ENCODE measurements at places on chromosomes 1 and 21.

GRCh38 chr1:208101661-208102431, 142.3 kb downstream of the PLXNA2 start:
- no peak for DNase-seq

GRCh38 chr1:78560811-78561210, 59.4 kb upstream of the IFI44L start:
- no peak for DNase-seq

- no peak for DNase-seq
Measured at GRCh38 chr1:175072099-175072951, 4.7 kb downstream of the TNN start.

DNA sequence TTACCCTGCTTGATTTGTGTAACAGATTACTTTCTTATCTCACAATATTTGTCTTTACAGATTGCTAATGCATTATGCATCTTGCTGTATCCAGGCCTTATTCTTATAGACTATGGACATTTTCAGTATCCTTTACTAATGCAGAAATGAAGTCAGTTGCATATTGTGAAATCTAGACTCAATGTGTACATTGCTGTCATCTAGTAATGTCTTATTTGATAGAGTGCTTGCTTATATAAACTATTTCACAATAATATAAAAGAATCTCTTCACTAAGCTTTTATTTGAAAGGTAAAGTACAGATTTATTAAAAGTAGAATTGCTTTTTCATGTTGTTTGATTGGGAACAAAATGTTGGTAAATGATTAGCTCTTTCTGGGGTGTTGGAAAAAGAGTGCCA, 39.6 kb downstream of the ALG6 start:
- DNase-seq = no peak

- DNase-seq = no peak
Measured at GRCh38 chr1:167522246-167522645, 3.9 kb upstream of the CD247 start.

DNA sequence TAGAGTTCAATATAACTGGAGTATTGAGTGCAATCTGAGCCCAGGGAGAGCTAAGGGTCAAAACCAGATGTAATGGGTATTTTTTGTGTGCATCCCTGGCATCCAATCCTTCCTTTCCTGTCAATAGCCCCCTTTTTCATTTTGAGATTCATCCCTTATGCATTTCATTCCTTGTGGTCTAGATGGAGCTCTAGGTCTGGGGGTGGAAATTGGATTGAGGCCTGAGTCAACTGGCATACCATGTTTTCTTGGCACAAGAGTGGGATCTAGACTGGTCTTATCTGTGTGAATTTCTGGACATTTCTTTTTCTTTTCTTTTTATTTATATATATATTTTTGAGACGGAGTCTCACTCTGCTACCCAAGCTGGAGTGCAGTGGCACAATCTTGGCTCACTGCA, 67.3 kb upstream of the RAB3GAP2 start:
- DNase-seq = no peak

DNA sequence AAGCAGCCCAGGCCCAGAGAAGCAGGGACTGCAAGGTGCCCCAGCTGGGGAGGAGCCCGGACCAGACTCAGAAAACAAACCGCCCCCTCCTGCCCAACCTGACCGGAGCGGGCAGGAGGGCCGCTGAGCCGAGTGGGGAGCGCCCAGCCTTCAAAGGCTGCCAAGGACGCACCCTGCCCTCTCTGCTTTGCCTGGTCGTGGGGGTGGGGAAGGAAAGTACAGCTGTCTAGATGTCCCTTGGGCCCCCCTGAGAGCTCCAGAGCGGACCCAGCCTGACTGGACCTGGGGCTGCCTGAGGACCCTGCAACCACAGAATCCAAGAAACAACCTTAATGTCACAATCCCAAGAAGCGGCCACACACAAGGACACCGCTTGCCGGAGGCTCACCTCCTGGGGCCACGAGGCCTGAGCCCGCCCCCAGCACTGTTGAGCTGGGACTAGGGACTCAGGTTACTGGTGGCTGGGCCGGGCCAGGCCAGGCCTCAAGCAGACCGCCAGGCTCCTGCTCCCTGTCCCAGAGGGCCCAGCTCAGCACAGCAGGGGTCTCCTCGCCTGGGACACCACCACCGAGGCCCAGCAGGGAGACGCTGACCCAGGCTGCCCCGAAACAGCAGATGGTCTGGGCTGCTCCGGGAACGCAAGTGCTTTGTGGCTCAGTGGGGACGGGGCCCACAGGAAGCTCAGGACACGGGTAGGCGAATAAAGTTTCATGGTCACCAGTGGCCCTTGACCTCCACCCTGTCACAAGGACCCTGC, 1.4 kb downstream of the DVL1 start:
- no peak for DNase-seq

GRCh38 chr1:227901239-227901905, 46.4 kb downstream of the WNT9A start:
- DNase-seq = no peak

GRCh38 chr21:42340187-42341050, 10.4 kb downstream of the TFF2 start:
- DNase-seq = no peak

DNA sequence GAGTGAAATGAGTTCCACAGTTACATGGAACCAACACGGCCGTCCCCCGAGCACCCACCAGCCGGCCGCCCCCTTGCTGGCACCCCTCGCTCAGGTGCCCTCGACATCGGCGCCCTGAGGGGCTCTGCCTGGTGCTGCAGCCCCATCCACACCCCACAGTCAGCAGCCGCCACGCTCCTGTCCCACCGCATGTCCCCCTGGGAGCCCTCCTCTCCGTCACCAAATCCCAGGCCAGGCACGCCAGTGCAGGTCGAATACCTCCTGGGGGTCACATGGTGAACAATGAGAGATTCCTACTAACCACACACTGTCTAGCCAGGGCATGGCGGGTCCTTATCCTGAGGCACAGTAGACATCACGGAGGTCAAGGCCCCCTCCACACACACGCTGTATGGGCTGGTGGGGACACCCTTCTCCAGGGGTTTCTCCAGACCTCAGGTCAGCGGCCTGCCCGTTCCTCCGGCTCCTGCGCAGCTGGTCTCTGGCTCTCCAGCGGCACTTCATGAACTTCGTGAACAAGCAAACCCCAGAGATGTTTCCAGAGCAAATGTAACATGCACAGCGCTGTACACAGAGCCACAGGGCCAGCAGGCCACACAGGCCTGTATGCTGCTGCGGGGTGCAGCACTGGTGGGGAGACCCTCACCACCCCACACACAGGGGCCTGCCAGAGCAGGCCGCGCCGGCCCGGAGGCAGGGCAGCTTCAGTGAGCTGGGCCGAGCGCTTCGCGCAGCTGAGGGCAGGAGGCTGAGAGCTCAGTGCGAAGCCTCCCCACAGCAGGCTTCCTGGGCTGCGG, 21.8 kb downstream of the POFUT2 start:
- DNase-seq = peak; percentile 8

GRCh38 chr1:161739865-161740566, 9.6 kb upstream of the DUSP12 start:
- DNase-seq = peak; percentile 25

GRCh38 chr21:37757606-37758376, 158.5 kb downstream of the KCNJ6 start:
- DNase-seq = no peak

DNA sequence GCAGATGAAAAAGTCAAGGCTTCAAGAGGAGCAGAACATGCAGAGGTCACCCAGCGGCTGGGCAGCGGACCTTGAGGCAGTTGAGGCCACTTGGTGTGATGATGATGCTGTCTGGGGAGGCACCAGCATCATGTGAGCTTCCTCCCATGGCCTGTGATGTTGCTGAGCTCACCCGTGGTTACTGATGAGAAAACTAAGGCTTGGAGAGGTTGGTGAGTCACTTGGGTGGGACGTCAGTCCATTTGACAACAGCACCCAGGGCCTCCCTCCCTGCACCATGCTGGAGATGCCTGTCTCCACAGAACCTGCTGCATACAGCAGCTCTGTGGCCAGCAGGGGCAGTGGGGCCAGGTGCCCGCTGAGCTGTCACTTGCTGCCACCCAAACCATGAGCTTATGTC, 146.8 kb downstream of the NPHP4 start:
- no peak for DNase-seq

GRCh38 chr1:54800041-54800898, 853 bp downstream of the TTC22 start:
- DNase-seq = no peak

GRCh38 chr21:32425628-32426027, 13.1 kb downstream of the EVA1C start:
- no peak for DNase-seq

GRCh38 chr1:246492611-246493245, 14.4 kb downstream of the SMYD3 start:
- DNase-seq = no peak

GRCh38 chr1:230049731-230050130, 17.3 kb upstream of the GALNT2 start:
- no peak for DNase-seq

GRCh38 chr1:47460456-47460855, 22.6 kb downstream of the FOXD2 start:
- DNase-seq = no peak

GRCh38 chr1:96409689-96410088, 311.9 kb upstream of the PTBP2 start:
- DNase-seq = no peak

DNA sequence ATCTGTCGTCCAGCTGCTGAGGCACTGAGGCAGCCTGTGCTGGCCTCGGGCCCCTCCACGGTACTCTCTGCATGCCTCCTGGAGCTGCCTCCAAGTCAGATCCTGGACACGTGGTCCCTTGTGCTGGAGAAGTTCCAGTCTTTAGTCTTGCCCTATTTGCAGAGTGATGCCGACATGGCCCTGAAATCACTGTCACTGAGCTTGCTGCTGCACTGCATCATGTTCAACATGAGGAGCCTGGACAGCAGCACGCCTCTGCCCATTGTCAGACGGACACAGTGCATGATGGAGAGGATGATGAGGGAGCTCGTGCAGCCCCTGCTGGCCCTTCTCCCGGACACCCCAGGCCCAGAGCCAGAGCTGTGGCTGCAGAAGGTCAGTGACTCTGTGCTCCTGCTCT, 10.0 kb downstream of the URB2 start:
- DNase-seq = no peak

DNA sequence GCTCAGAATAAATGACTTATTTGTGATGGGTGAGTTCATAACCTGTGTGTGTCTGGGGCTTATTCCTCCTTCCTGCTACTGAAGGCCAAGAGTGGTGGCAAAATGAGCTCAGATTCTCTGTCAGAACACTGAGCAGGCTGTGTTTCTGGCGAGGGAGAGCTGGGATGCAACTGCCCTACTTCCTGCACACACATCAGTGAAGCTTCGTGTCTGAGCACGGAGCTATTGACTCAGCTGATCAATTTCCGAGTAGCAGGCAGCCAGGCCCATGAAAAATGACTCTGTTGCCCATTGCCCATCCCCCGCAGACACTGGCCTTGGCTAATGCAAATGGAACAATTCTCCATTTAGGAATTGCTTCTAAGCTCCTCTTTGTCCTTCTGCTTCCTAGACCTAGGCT, 27.7 kb downstream of the TNR start:
- no peak for DNase-seq

- DNase-seq = peak; percentile 85
Measured at GRCh38 chr1:225881959-225882693, at the start of gene TMEM63A. Gene TMEM63A (minus strand): TSS chr1:225882380. CDS start chr1:225877580, 4,800 bp downstream.

GRCh38 chr1:44050261-44050660, 19.0 kb upstream of the SLC6A9 start:
- DNase-seq = no peak

DNA sequence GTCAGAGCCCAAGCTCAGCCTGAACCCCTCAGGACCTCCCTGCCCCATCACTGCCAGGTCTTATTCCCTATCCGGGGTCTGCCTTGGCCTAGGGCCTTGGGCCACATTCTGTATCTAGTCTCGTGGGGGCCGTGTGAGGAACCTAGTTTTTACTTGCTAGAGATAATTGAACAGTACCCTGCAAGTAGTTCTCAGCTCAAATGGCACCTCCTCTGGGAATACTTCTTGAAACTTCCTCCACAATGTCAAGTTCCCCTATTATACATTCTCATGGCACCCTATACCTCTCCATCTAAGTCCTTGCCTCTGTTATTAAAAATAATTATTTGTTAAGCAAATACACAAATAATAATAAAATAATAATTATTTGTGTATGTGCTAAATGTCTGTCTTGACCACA, 32.9 kb upstream of the CSF1 start:
- no peak for DNase-seq

- DNase-seq = no peak
Measured at GRCh38 chr21:28822486-28823335, 170.0 kb downstream of the LTN1 start.

DNA sequence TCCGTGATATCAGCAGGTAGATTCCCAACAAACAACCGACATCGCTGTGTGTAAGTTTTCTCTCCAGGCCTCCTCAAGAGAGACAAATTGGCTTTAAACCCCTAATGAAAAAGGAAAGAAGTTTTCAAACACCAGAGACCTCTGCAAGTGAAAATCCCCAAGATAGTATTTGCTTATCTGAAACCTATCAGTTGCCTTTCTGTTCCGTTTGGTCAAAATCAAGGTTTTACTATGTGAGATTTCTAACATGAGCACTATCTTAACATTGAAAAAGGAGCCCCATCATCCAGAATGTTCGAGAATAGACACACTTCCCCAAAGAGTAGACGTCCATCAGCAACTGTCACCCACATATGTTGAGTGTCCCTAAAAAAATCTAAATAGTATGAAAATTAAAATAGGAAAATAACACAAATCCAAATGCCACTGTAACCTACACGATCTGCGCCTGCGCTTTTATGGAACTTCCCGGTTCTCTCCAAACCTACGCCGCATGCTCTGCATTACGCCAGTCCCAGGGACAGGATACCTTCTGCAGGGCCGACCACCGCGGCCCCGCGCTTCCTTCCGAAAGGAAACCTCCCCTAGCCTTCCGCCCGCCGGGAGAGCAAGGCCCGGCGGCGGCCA, 1.4 kb downstream of the SFPQ start:
- no peak for DNase-seq

DNA sequence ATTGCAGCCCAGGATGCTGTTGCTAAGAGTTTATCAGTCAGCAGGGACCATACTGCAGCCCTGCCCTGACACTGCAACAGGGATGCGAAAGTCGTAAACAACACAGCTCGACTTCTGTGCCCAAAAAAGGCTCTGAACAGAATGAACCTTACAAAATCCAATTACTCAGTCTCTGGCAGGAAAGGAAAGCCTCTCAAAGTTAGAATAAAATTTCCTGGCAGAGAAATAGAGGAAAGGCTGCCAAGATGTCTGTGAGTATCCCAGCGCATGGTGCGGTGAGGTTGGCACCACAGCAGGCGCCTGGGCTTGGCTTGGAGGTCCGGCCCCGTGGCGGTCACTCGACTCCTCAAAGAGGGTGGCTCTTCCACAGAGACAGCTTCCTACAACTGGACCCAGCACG, 185.8 kb downstream of the PCP4 start:
- no peak for DNase-seq

DNA sequence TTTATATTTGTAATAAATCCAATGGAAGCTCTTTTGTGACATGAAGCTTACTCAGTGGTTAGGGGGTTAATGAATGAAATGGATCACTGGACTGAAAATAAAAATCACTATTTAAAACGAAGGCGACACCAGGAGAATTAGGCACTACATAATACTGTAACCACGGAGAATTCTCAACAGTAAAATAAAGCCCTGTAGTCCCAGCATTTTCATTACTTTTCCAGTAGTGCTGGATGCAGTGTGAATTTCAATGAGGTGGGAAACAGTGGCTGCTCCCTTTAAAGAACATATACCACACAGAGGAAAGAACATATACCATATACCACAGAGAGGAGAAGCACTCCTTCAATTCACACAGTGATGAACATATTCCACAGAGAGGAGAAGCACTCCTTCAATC, 275.0 kb downstream of the SMYD3 start:
- DNase-seq = no peak
